ENCODE measurements at places on chromosomes 3 and 15.

- no peak for DNase-seq
These were observed 385.9 kb upstream of the BCHE start for GRCh38 chr3:166223120-166223519.

- no peak for DNase-seq
These were observed 974.4 kb upstream of the ALCAM start for GRCh38 chr3:104392327-104392726.

DNA sequence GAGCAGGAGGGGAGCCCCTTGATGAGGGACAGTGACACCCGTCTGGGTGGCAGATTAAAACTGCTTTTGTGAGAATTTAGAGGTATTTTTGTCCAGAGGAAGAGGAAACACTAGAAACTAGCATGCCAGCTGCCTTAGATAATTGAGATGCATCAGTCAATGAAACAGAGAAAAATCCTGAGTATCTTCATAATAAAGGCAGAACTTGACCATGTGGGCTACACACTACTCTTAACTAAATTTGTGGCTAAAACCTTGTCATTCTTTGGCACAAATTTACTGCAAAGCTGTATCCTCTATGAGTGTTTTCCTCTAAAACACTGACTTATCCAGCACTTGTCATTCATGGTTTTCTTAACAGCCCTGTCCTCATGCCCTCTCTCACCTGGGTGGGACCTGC, 259.7 kb upstream of the TPM1 start:
- no peak for DNase-seq

DNA sequence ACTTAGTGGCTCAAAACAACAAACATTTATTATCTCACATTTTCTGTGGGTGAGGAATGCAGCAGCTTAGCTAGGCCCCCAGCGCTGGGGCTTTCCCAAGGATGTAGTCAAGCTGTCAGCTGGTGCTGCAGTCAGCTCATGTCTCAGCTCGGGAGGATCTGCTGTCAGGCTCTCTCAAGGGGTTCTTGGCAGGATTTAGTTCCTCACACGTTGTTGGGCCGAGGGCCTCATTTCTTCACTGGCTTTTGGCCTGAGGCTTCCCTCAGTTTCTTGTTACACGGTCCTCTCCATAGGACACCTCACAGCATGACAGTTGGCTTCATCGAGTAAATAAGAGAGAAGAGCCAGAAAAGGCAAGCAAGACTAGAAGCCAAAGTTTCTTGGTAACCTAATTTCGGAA, 13.7 kb upstream of the U2SURP start:
- peak; percentile 55 for DNase-seq

GRCh38 chr3:100500320-100500880, 8.0 kb downstream of the TMEM45A start:
- no peak for DNase-seq

GRCh38 chr15:78691167-78691850, 50.3 kb upstream of the CHRNB4 start:
- no peak for DNase-seq

DNA sequence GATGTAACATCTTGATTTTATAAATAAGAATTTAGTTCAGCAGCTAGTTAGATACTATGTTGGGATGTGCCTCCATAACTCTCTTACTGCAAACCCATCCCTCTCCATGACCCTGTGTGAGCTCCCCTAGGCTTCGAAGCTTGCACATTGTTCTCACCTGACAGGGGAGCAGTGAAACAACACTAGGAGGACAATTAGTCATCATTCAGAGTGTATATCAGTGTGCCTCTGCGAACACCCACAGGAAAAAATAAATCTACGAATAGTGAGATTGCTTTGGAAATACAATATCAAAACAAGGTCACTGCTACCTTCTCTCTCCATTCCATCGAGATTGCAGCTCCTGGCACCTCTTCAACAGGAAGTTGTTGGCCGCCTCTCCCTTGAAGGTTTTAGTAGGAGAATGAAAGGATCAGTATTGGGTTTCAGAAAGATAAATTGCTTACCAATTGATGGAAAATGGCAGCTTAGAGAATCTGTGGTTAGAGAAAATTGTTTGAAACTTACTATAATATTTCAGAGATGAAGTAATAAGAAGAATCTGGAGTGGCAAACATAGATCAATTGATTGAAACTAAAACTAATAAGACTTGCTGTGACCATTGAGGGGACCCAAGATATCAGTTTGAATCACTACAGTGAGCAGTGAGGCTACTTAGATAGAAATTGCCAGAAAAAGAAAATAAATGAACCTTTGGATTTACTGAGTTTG, 103.2 kb downstream of the CHL1 start:
- no peak for DNase-seq

- DNase-seq, result peak; percentile 28
These were observed 194.4 kb downstream of the ARRDC4 start for GRCh38 chr15:98154863-98155262.

DNA sequence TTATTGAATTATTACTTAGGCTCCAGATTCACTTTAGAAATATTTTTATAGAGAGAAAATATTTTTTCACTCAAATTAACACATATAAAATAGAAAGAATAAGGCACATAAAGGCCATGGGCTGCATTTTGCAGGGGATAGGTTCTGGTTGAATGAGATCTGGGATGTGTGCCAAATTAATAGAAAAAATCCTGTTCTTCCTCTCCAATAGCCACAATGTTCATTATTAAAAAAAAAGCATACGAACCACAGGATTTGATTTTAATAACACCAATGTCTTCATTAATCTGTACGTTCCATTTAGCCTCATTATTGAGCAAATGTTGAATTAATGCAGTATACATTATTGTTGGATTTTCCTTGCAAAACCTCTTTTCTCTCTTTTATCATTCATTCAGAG, 622.8 kb upstream of the AGTR1 start:
- DNase-seq, result no peak

GRCh38 chr3:156582532-156583183, 27.7 kb upstream of the SSR3 start:
- DNase-seq, result no peak

Data from hepatocyte (in vitro differentiated cells).